ENCODE measurements at places on chromosomes 1 and 21.

DNA sequence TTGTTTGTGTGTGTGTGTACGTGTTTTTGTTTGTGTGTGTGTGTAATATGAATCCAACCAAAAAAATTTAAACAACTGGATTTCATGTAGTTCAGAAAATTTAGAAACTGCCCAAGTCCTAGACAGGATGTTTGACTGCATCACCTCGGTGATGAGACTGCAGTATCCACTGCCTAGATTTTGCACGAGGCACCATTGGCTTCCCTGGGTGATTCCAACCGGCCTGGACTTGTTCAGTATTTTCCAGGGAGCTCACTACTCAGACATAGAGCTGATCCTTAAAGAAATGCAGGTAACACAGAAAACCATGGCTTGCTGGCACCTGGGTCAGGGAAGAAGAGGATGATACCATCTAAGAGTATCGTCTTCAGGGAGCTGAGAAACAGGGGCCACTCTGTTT is 18.2 kb upstream of the KCNK2 start:
- no peak for DNase-seq

DNA sequence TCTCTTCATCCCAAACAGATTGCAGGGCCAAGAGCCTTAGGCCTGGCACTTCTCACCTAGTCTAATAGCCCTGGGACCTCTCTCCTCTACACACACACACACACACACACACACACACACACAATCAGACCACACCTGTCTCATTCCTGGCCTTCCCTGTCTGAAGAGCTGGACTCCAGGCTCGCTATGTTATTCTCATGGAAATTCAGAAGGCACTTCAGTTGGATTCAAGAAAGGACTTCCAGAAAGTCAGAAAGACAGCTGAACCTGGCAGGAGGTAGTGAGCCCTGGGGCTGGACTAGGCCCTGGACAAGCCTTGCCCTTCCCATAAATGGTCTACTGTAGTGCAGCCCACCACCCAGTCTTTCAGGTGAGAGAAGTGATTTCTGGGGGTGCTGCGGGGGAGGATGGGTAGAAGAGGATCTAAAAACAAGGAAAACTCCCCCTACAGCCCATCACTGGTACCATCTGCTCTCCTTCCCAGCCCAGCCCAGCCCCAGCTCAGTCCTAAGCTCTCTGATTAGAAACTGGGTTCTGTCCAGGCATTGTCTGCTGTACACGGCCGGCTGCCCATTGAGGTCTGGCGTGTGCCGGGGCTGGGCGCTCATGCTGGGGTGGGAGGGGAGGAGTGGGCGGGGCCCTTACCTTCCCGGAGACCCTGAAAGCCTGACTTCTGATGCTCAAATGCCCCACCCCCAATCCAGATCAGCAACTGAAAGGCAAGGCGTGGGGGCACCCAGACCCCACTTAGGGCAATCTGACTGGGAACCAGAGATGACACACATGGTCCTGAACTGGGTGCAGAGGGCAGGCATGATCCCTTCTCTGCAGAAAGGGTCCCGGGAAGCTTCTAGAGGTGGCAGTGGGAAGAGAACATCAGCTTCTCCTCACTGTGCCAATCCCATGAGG is 2.5 kb downstream of the KIF21B start:
- DNase-seq = peak; percentile 27

DNA sequence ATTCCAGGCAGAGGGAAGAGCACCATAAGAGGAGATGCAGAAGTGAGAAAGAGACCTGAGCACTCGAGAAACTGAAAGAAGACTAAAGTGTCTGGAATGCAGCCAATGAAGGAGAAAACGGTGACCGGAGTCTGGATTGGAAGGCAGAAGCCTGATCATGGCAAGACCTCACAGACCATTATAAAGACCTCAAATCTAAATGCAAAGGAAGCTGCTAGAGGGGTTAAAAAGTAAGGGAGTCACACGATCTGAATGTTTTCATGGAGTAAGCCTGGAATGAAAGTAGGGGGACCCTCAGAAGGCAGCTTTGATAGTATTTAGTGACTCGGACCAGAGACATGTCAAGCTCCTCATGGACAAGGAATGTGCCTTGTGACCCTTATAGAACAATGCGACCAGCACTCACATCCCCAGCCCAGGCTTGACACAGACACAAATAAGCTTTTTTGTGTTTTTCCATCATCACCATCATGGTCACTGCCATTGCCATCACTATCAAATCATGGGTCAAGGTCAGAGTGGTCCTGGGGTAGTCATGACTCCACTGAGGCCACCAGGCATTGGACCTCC is 183.6 kb downstream of the SEC16B start:
- DNase-seq = no peak

DNA sequence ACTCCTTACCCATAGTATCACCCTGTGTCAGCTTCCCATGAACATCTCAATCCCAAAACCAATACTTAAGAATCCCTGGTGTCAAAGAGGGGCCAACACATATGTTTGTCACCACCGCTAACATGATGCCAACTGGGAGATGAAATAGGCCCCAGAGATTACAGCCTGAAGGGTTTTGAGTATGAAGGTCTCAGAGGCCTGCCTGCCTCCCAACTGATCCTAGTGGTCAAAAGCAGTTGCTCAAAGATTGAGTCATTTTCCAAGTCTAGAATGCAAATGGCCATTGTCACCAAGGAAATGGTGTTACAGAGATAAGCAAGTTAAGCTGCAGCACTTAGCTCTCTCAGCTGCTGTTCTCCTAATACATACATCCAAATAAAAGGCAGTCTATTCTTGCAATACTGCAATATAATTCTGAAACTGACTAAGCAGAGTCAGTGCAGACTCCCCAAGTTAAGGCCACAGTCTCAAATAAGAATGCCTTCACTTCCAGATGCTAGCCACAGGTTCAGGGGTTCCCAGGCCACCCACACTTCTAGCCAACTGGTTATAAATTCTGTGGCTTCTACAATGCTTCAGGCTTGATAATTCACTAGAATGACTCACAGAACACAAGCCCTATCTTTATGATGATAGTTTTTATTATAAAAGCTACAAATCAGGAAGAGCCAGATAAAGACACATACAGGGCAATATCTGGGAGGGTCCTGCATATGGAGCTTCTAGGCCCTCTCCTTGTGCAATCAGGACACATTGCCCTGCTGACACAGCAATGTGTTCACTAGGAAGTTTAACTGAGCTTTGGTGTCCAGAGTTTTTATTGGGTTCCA is 18.7 kb downstream of the DUSP10 start:
- no peak for DNase-seq

- no peak for DNase-seq
Measured at GRCh38 chr1:200415227-200415626, 5.4 kb upstream of the ZNF281 start.

GRCh38 chr21:14741256-14741655 is 195.1 kb upstream of the SAMSN1 start:
- DNase-seq = no peak

- DNase-seq = no peak
Measured at GRCh38 chr1:242522304-242522945, 2.1 kb downstream of the PLD5 start.

DNA sequence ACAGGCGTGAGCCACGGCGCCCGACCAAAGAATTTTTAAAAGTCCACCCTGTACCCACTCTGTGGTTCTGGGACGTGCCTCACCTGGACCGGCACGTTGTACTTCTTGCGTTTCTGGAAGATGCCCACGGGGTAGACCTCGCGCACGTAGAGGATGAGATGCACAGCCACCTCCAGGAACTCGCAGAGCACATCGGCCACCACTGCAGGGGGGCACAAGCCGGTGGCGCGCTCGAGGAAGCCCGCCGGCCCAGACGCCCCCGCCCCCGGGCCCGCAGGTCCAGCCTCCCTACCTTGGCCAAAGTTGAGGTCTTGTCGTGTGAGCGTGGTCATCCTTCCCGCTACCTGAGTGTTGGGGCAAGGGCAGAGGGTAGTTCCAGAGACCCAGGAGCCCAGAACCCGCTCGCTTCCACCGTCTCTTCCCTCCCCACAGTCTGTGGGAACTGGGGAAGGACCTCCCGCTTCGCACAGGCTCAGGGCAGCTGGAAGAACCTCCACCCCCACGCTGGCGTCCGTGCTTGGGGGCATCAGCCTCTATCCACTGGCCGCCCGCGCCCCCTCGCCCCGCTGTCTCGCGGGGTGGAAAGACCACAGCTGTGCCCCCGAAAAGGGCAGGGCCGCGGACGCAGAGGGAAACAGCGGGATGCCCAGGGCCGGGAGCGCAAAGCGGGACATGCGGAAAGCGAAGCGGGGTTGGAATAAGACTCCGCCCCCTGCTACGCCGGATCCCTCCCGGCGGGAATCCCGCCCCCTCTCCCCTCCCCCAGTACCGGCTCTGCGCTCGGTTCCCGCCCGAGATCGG is 478 bp downstream of the MAD2L2 start:
- DNase-seq = no peak

GRCh38 chr1:54973205-54973921 is 7.1 kb upstream of the TMEM61 start:
- DNase-seq = no peak

- no peak for DNase-seq
Measured at GRCh38 chr1:7229696-7230631, 444.7 kb downstream of the CAMTA1 start.

- DNase-seq = no peak
Measured at GRCh38 chr1:10459184-10459583, 9.4 kb downstream of the CORT start.

DNA sequence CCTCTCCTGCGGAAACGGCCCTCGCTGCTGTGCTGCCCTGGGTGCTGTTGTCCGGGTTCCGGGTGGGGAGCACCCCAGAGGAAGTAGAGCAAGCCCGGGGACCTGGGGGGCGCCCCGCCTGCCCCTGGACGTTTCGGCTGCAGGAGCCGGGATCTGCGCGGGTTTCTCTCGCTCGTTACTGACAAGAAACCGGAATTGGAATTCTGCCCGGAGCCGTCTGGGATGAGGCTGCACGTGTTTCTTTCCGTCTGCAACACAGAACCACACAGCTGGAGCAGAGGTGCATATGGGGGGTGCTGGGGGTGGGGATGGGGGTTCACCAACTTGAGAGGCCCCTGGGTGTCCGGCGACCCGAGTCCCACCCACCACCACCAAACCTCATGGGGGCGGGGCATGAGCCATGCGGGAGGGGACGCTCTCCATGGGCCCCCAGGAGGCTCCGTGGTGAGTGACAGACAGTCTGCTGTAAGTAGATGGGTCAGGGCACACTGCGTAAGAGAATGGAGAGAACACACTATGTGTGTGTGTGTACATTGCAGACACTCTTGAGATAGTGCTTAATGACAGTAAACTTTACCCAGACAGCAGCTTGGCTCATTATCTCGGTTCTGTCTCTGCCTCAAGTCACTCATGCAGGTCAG is 261.4 kb upstream of the C1orf174 start:
- DNase-seq = no peak

DNA sequence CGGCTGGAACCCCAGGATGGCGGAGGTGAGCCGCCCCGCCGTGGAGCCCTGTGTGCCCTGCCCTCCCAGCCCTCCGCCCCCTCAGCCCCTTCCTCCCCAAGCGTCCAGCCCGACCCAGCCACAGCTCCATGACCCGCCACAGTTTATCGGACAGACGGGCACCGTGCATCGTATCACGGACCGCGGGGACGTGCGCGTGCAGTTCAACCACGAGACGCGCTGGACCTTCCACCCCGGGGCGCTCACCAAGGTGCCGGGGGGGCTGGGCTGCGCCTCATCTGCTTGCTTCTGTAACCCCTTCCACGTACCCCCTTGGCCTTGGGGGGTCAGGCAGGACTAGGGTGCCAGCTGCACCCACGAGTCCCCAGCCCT is 6.6 kb upstream of the MMP23B start:
- no peak for DNase-seq

DNA sequence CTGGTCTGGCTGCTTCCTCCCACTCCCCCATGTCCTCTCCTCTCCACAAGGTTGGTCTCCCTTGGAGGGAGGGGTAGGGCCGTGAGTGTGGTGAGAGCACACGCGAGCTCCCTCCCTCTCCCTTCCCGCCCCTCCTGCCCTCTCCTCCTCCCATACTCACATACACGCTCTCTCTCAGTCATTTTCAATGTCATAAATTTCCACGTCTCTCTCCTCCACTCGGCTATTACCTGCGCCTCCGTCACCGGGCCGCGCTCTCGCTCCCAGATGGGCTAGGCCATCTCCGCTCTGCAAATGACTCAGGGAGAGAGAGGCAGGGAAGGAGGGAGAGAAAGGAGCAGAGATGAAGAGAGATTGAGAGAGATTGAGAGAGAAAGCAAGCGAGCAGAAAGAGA is 36.7 kb upstream of the DMBX1 start:
- no peak for DNase-seq

GRCh38 chr1:22582661-22583635 is 19.7 kb downstream of the EPHA8 start:
- DNase-seq = no peak

DNA sequence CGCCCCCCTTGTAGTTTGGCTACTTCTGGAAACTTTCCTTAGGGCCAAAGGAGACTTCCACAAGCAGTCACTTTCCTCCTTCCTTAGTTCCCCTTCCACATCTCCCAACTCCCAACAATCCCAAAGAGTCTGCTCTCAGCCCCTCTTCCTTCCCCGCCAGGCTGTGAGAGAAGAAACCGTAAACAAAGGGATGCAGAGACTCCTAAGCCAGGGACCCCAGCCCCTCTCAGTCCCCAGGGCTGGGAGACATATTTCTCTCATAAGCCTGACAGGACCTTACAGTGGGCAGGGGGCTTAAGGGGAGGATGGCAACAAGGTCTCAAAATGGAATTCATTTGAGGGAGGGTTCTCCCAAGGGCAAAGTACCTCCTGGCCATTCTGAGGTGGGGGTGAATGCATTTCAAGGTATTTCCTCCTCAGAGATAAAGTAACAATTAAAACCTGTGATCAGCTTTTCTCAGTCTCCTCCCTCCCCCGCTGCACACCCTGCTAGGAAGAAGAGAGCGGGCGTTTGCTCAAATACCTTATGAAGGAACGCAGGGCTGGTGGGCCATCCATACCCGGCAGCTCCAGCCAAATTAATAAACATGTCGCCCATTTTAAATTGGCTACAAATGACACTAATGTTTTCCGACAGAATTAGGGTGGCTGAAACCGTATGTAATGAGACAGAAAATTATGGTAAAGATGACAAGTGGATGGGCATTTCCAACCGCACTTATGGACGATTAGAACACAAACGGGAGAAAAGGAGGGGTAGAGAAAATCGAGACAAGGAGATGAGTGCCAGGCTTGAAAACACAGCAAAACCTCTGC is 4.0 kb downstream of the BARHL2 start:
- DNase-seq = no peak

GRCh38 chr21:40099809-40100208 is 232.6 kb downstream of the PCP4 start:
- no peak for DNase-seq

GRCh38 chr1:57761628-57762027 is 337.8 kb upstream of the DAB1 start:
- DNase-seq = no peak

DNA sequence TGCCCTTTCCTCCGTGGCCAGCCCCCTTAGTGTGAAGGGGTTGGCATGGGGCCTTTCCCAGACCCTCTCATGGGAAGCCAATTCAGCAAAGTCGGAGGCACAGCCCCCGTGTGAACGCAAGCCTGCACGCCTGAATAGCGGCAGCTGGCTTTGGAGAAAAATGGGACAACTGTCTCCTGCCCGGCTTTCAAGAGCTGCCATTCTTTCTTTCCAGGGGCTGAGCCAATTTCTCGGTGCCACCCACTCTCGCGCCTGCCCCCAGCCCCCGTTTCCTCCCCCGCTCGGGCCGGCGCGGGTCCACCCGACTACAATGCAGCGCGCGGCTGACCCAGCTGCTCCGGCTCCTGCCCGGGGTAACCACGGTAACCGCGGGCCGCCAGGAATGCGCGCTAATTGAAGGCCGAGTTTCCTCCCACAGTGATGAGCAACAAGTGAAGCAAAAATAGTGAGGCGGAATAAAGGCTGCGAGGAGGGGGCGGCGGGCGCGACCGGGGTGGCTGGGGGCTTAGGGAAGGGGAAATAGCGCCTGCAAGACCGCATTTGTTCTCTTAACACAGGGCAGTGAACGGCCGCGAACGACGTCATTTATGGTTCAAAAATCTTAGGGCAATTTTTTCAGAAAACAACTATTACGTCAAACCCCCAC is 27.8 kb downstream of the ILDR2 start:
- no peak for DNase-seq
